ENCODE measurements at places on chromosomes 12 and 14. TPM values are rescaled to one million over a fixed set of nuclear protein-coding genes. Genes with fewer than 3 reads are reported as not detected.

The TECPR2 gene
- 8.4 TPM for total RNA-seq

The TCL1A gene
- not detected for total RNA-seq

The R3HDM2 gene
- total RNA-seq: 57.1 TPM

The SIX1 gene
- total RNA-seq: not detected

The SLC10A1 gene
- total RNA-seq: not detected

The DCP1B gene
- total RNA-seq: 9.0 TPM

The SLC25A47 gene
- 0.23 TPM for total RNA-seq

The CRIP1 gene
- 200 TPM for total RNA-seq

The ESR2 gene
- 0.39 TPM for total RNA-seq

The KRT85 gene
- total RNA-seq: not detected

The FSCB gene
- total RNA-seq: not detected

The MAP1LC3B2 gene
- 0.66 TPM for total RNA-seq

DNA sequence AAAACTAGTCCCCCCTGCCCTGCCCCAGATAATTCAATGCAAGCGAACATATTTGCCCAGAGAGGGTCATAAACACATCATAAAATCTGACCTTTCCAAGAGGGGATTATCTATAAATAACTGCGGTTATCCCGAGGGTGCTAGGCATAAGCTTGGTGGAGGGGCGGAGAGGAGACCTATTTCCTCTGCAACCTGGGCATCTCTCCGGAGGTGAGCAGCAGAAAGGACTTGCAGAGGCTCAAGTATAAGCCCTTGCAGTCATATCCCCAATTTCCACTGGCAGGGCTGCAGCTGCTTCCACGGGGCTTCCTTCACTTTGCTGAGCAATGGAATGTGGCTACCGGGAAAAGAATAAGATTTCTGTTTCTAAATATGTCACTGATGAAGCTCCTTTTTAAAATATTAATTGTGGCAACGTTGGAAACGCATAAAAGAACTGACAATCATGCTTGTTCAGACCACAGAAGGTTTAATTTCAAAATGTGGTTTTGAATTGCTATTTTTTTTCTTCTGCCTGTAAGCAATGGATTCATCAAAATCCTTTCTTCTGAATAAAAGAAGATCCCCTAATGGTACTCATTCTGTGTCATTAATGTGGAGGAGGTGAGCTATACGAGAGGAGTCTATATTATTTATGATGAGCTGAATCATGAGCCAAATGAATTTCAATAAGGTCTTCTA is 268.9 kb upstream of the ATP2B1 start:
- DNase-seq: no peak

GRCh38 chr14:70108419-70108818 is 80.3 kb downstream of the SLC8A3 start:
- DNase-seq: no peak

DNA sequence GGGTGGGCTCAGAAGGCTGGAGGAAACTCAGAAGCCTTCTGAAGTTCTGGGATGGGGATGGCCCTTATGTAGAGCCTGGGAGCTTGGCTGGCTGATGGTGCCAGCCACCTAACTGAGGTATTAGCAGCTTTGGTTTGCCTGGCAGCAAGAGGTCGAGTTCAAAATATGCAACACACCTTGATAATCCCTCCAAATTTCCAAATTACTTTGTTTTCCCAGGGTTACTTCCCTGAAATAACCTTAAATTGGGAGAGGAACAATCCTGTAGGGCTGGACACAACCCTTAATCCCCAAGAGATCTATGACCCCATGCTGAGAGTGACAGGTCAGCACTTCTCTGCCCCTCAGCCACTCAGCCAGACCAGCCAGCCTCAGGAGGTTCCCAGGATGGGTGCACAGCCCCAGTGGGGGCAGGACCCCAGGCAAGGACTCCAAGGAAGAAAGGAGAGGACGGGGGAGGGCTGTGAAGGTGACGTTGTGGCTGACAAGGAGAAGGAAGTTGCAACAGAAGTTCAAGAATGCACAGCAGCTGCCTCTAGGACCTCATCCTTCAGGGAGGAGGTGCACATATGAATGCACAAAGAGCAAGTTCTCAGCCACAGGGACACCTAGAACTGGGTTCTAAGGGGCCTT is 18.6 kb upstream of the KRT77 start:
- no peak for DNase-seq

- no peak for DNase-seq
Measured at GRCh38 chr14:91963465-91963864, 16.0 kb upstream of the FBLN5 start.

DNA sequence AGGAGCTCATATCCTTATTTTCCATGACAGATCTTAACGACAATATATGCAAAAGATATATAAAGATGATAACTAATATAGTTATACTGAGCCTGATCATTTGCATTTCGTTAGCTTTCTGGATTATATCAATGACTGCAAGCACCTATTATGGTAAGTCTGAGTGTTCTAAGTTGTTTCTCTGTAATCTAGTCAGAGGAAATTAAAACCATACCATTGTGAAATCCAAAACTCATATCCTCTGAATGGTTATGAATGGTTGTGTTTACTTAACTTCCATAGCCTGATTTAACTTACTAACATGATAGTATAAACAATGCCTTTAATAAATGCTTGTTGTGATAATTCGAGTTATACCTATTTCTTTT is 760 bp downstream of the TMEM19 start:
- DNase-seq: no peak

- DNase-seq: no peak
Measured at GRCh38 chr12:100699209-100699608, 95.4 kb upstream of the ANO4 start.

- no peak for DNase-seq
Measured at GRCh38 chr14:97280526-97280925, 483.3 kb downstream of the VRK1 start.

GRCh38 chr12:108752387-108752786 is 21.1 kb upstream of the CORO1C start:
- DNase-seq: no peak

DNA sequence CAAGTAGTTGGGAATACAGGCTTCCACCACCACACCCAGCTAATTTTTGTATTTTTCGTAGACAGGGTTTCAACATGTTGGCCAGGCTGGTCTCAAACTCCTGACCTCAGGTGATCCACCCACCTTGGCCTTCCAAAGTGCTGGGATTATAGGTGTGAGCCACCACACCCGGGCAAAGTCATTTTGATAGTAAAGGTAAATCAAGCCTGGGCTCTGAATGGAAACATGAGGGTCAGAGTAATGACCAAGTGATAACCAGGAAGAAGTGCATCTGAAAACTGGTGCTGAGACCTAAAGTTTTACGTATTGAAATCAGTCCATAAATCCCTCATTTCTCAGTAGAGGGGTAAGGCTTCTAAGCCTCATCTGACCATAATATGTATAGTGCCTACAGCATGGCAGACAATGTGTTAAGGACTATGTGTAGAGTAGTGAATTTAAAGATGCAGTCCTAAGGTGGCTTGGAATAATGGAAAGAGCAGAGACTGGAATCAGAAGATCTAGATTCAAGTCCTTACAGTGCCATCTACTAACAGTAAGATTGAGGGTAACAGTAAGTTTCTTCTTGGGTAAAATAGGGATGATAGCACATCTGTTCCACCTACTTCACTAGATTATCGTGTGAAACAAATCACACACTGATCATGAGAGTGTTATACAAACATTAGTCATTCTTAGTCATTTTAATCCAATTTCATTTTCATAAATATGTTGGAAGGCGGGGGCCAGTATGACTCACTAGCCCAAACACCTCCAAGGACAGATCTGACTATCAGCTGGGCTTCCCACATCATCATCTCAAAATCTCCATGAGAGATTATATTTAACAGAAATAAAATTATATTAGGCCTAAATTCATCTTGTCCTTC is 11.2 kb downstream of the MAP4K5 start:
- DNase-seq: no peak

GRCh38 chr14:35695647-35696046 is 113.4 kb downstream of the RALGAPA1 start:
- no peak for DNase-seq

DNA sequence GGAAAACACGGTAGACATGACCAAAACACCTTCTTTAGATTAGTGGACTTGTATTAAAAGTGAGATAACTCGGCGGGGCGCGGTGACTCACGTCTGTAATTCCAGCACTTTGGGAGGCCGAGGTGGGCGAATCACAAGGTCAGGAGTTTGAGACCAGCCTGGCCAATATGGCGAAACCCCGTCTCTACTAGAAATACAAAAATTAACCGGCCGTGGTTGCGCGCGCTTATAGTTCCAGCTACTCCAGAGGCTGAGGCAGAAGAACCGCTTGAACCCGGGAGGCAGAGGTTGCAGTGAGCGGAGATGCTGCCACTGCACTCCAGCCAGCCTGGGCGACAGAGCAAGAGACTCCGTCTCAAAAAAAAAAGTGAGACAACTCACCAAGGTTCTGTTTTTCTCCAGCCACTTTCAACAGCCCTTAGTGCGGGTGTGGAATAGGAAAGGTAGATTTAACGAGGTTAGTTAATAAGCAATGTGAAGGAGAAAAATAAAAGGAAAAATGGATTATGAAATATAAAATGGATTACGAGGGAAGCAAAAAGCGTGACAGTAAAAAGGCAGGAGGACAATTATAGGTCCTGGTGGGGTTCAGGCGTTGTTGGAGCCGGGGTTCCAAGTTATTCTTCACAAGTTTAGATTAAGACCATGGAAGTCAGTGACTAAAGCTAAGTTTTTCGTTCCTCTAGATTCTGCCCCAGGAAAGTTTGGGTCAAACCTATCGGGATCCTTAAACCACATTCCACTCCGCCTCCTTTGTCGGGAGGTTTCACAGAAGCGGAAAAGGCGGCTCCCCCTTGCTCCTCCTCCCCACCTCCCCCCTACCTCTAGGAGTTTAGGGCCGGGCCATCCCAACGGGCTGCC is 534 bp downstream of the PPP2R3C start:
- no peak for DNase-seq

- DNase-seq: no peak
Measured at GRCh38 chr14:50647282-50647681, 20.8 kb downstream of the SAV1 start.

- no peak for DNase-seq
Measured at GRCh38 chr12:58177366-58177765, 236.0 kb downstream of the ATP23 start.

- DNase-seq: no peak
Measured at GRCh38 chr12:78651755-78652154, 212.8 kb upstream of the SYT1 start.

DNA sequence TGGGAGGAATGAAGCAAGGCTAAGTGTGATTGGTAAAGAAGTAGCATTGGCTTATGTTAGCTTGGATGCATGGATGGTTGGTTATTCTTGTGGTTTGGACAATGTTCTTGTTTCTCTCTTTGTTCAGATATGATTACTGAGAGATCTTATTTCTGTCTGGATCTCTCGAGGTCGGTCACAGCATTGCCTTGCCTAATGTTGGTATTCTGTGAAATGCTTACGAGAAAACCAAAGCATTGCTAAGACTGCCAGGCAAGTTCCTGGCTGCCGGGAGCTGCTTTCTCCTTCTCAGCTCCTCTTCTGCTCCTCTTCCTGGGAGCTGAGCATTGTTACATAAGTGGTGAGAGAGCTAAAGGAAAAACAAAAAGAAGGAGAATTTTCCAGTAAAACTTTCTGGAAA is 7.4 kb upstream of the RND1 start:
- no peak for DNase-seq

- no peak for DNase-seq
Measured at GRCh38 chr12:108777156-108777555, 45.8 kb upstream of the CORO1C start.

DNA sequence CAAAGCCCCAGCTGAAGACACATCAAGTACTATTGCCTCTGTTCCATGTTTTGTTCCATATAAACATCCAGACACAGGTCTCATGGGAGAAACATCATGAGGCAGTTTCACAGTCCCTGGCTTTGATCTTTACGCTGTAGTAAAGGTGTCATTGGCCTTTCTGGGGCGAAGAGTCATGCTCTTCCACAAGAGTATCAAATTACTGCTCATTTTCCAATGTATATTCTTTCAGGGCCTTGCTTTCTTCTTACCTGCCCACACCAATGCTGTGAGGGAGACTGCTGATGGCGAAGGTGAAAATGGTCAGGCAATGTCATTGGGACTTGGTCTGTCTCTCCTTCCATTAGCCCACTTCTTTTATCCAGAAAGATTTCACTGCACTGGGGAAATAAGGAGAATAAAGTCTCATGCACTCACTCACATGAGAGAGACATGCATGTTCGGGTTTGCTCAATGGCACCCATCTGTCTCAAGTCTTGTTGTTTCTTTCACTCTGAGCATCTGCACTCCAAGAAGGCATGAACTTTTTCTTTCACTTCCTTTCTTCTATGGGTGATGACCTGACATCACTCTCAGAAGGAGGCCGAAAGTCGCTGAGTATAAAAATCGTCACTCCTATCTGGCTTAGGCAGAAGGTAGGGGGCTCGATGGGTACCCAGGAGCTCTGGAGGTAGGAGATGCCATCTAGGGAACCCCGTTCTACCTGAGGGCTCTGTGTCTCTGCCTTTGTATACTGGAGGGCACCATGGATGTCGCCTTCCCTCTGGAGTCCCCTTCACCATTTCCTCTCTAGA is 1.3 kb upstream of the JDP2 start:
- no peak for DNase-seq

GRCh38 chr14:98952593-98953350 is 319.2 kb downstream of the BCL11B start:
- no peak for DNase-seq

GRCh38 chr12:87929346-87929745 is 99.9 kb downstream of the C12orf50 start:
- DNase-seq: no peak

GRCh38 chr14:92601757-92602417 is 88.3 kb downstream of the RIN3 start:
- no peak for DNase-seq

GRCh38 chr14:72613975-72614319 is 280.0 kb downstream of the DPF3 start:
- DNase-seq: no peak
